ENCODE measurements at places on chromosomes 4 and X.

DNA sequence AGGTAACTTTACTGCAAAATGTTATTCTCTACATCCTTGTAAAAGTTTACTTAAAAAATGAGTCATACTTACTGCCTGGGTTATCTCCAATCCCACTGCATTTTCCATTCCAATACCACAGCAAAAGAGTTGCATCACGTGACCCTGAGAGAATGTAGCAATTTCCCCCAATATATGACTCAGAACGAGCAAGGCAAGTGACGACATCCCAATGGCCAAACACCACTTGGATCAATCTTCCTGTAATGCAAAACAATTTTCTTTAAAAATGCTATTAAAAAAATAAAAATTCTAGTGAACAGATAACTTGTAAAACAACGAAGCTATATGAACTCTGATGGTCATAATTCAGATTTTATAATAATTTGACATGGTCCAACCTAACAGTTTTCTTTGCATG lies 224.3 kb downstream of the DCLK2 start:
- DNase-seq: no peak

- DNase-seq: no peak
These were observed 12.7 kb downstream of the RPS6KA6 start for GRCh38 chrX:84175274-84175673.

DNA sequence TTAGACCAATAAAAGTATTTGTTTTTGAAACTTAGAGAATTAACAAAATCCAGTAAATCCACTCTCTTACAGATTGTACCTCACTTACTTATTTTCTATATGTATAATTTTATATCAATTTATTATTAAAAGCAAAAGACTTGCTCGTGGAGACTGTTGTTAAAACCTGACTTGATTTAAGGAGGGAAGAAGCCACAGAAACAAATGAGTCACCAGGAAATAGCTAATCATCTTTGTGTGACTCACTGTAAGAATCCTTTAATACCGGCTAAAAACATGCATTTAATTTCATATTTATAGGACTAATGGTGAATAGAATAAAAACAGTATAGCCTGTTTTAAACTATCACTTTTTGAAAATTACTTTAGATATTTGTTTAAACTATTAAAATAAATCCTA lies 29.9 kb upstream of the UBE2NL start:
- no peak for DNase-seq

GRCh38 chr4:5900844-5901243 lies 8.0 kb upstream of the CRMP1 start:
- DNase-seq: no peak

DNA sequence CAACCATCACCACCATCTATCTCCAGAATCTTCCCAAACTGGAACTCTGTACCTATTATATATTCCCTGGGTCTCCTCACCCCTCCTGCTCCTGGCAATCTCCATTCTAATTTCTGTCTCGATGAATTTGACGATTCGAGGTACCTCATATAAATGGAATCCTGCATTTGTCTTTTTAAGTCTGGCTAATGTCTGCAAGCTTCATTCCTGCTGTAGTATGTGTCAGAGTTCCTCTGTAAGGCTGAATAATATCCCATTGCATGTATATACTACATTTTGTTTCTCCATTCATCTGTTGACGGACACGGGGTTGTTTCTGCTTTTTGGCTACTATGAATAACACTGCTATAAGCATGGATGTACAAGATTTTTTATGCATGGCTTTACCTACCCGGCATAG lies 19.5 kb downstream of the PRKG2 start:
- DNase-seq: no peak

DNA sequence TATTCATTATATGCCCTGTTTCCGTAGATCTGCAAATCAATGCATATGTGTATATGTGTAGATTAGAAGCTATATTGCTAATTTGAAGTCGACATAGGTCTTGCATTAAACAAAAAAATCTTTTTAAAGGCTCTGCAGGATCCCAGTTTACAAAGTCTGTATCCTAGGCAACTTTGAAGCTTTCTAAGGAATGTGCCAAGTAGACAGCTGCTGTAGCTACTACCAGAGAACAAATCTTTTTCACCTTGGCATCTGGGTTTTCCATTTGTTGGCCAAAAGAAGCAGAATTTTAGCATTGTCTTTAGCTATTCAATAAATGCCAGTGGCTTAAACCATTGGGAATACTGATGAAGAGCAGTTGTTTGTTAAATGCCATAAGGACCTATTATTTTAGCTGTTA lies 88.0 kb downstream of the NAA11 start:
- DNase-seq: peak; percentile 79

DNA sequence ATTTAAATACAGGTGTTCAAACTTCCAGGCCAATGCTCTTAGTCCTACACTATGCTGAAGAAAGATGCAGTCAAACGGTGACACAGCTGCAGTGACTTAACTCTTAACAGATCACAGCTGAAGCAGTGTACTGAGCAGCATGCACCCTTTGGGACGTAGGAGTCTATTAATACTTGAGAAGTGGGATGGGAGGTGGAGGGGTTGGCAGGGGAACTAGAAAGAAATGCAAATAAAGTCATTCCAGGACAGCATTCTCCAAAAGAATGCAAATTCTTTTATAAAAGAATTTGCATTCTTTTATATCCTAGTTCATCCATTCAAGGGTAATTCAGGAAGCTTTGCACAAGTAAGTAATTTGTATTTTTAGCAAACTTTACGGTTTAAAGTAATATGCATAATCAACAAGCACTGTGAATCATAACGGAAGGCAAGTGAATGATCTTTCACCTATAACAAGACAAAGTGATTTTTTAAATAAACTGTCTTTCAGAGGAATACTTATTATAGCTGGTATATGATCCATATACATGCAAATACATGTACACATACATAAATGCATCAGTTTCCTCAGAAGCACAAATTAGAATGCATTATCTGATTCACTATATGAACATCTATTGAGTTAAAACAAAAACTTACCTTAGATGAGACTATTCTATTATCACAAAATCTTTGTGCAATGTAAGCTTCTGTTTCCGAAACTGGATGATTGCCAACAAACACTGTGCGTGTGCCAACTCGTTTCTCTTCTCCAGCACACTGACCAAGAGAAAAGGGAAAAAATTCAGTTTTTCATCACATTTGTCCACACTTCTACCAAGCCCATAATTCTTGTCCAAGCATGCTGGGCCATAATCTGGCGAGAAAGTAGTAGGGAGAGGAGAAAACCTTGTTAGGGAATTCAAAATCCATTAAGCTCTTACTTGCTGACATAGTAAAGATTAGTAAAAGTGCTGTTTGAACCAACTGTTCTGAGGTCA lies 106.5 kb downstream of the ATP11C start:
- DNase-seq: no peak

DNA sequence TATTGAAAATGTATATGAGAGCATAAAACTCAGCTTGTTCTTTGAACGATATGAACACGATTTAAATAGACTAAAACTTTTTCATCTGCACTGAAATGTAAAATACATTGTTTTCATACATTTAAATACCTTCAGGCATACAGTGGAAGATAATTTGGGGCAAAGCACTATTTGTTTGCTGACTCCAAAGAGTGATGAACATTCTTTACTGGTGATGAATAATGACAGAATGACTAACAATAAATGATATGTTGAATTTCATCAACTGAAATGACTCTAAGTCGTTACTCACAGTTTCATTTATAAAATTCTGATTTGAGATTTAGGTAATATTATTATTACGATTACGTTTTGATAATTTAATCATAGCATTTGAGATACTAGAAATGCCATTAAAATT lies 1160.1 kb downstream of the NLGN4X start:
- DNase-seq: no peak

- peak; percentile 69 for DNase-seq
These were observed 14.8 kb upstream of the BOD1L1 start for GRCh38 chr4:13642170-13642950.

DNA sequence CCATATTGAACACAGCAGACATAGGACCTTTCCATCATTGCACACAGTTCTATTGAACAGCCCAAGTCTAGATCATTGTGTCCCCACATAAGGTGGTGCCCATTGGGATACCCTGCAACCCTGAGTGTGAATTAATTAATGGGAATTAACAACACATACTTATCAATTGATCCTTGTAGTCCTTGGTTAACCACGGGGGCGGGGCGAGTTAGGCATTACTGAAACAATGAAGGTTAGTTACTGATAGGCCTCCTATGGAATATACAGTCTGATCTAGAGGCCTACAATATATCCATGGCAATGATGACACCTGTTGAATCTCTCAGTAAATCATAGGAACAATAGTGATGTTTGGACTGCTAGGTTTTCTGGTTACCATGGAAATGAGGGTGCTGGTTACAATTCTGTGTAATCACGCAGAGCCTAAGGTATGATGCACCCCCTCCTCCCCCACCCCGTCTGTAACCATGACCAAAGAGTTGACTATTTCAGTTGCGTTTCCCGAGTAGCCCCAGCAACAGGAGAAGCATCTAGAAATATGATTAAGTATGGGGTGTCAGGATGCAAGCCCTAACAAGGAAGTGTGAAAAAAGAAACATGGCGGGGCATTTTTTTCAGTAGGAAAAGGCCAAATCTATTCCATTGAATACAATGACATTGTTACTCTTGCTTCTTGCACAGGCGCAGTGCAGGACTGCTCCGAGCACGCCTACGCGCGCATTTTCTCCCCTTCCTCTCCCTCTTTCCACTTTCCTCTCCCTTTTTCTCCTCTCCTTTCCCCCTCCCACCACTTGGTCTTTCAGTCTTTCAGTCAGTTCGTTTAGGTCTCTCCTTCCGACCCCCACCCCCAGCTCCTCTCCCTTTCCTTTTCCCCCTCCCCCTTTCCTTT lies 677 bp upstream of the NONO start:
- no peak for DNase-seq

- DNase-seq: no peak
These were observed 1.6 kb downstream of the RAB33A start for GRCh38 chrX:130173190-130173895.

DNA sequence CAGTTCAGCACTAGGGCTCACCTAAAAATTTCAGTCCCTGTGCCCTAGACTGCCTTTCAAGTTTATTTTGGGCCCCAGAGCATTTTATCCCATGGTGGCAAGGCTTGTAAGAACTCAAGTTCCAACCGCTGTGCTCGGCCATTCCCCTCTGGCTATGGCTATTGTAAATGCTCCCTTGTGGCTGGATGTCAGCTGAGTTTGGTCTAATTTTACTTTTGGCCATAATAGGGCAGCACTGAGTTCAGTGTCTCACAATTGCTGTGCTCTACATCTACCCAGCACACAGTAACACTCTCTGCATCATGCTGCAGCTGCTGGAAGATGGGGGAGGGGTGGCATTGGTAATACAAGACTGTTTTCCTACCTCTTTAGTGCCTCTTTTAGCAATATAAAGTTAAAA lies 210.8 kb upstream of the IRS4 start:
- no peak for DNase-seq

GRCh38 chr4:31234494-31234893 lies 514.3 kb downstream of the PCDH7 start:
- DNase-seq: no peak

DNA sequence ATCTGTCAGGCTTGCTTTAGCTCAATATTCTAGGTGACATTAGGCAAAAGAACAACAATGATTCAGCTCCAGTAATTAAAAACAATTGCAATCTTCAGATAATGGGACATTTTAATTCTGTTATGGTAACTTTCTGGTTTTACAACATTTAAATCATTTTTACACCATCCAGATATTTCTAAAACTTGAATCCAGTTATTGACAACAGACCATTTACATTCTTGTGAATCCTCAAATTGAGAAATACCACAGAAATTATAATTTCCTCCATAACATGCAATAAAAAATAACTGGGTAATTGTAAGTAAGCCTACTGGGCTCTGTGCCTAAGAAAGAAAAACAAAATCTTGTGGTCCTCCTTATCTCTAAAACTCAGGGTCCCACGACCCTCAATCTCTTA lies 195.0 kb upstream of the S100G start:
- no peak for DNase-seq

- DNase-seq: no peak
These were observed 13.8 kb upstream of the SH3TC1 start for GRCh38 chr4:8185295-8185694.

- no peak for DNase-seq
These were observed 408.2 kb downstream of the SMARCA1 start for GRCh38 chrX:129115104-129115503.

DNA sequence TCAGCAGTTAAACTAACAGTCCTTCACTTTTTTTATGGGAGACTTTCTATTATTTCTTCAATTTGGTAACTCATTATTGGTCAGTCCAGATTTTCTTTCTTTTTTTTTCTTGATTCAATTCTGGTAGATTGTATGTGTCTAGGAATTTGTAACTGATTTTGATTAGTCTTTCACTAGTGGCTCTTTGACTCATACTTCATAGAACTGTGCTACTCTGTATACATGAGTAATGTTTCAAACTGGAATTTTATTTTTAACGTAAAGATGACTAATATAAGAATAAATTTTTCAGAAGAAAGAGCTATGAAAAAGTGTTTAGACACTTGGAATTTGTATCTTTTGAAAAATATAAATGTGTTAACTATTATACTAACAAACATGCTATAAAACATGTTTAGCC lies 813.0 kb downstream of the TRAM1L1 start:
- no peak for DNase-seq

DNA sequence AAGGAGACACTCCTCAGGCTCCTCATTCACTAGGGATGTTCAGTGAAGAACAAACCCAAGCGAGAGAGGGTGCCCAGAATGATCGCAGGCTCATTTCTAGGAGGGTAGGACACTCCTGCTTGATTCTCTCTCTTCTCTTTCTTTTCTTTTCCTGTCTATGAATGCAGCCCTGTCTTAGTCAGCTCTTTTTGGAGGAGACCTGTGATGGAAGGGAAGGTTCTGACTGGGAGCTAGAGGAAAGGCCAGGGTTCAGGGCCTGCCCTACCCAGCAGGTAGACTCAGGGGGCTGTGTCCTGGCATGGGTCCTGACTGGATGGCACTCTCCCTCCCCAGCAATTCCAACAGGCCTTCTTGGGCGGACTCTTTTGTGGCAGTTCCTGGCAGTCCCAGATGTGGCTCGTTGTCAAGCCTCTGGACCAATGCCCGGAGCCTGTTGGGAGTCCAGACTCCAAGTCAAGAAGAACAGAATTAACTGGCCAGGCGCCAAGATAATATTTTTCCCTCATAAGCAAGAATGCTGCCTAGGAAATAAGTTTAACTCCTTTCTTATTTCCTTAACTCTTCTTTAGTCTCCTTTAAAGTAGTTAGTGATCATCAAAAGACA lies 139.4 kb upstream of the SCML1 start:
- DNase-seq: peak; percentile 49

GRCh38 chr4:153530284-153530999 lies 64.3 kb downstream of the TMEM131L start:
- DNase-seq: no peak

- no peak for DNase-seq
These were observed 10.3 kb upstream of the CXCL2 start for GRCh38 chr4:74109116-74109869.

- peak; percentile 1 for DNase-seq
These were observed 46.7 kb downstream of the C4orf46 start for GRCh38 chr4:158624889-158625478.
